Mesenteric fat pad (tissue), 1 donor: ENCODE measurements at places on chromosomes 6 and 20. TPM values are rescaled to one million over a fixed set of nuclear protein-coding genes. Genes with fewer than 3 reads are reported as not detected.

GRCh38 chr6:30480536-30481156 is 8.7 kb upstream of the HLA-E start:
- no peak for DNase-seq

The TRIM15 gene
- total RNA-seq, result not detected

- no peak for DNase-seq
Observed at GRCh38 chr20:44858606-44859360, 26.7 kb upstream of the YWHAB start.

The BMP6 gene
- total RNA-seq, result 12.7 TPM
